ENCODE measurements at places on chromosomes 4 and X.

DNA sequence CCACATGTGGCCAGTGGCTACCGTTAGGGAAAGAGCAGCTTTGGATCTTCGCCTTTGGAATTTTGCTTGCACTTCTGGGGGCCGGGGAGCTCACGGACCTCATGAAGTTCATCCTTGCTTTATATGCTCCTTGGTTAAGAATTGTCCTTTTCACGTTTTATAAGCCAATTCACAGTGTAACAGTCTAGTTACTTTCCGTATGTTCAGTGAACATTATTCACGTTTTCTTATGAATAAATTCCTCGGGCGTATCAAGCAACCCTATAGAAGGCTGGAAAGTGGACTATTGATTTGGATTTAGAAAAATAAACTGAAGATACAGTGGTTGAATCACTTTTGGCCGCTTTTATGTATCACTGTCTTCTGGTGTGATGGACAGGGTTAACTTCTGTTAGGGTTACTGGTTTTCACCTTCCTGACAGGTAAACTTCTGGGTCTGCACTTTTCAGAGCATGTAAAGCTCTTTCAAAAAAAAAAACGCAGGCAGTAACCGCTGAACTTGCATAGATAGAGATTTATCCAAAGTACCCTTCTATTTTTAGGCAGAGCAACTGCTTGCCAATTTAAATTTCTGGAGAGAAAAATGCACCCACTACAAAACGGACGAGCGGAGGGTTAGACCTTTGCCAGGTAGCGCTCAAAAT lies 569 bp upstream of the PDLIM5 start:
- no peak for DNase-seq

- no peak for DNase-seq
These were observed 53.6 kb downstream of the NSG1 start for GRCh38 chr4:4440333-4441061.

DNA sequence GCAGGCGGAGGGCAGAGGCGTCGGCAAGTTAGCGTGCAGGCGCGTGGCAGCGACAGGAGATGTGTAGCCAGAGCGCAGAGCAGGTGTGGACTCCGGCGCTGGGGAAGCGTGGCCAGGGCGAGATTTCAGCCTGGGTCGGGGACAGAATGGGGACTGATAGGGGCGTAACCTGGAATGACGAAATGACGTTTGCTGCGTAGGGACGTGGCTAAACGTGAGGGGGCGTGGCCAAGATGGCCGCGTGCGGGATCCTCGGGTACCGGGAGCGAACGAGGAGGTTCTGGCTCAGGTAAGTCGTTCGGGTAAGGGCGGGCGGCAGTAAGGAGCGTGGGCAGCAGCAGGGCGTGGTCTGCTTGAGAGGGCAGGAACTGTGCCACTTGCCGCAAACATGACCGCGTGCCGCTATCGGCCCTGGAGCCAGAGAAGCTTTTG lies 10.9 kb upstream of the CLTRN start:
- DNase-seq, result peak; percentile 85

GRCh38 chrX:151929126-151929525 lies 16.4 kb downstream of the MAGEA4 start:
- DNase-seq, result no peak

DNA sequence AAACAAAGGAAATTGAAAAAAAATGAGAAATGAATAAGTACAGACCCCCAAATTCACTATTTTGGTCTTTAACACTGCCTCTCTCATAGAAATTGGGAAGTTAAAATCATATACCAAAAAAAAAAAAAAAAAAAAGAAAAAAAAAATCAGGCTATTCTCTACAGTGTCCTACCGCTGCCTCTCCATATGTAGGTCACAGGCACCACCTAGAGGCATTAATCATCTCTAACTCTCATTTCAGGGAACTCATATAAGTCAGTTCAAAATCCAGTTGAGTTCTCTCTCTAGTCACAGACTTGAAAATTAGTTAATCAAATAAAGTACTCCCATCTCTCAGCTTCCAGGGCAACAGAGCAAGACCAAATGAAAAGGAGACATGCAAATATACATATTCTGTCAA lies 47.9 kb downstream of the COX18 start:
- peak; percentile 60 for DNase-seq

DNA sequence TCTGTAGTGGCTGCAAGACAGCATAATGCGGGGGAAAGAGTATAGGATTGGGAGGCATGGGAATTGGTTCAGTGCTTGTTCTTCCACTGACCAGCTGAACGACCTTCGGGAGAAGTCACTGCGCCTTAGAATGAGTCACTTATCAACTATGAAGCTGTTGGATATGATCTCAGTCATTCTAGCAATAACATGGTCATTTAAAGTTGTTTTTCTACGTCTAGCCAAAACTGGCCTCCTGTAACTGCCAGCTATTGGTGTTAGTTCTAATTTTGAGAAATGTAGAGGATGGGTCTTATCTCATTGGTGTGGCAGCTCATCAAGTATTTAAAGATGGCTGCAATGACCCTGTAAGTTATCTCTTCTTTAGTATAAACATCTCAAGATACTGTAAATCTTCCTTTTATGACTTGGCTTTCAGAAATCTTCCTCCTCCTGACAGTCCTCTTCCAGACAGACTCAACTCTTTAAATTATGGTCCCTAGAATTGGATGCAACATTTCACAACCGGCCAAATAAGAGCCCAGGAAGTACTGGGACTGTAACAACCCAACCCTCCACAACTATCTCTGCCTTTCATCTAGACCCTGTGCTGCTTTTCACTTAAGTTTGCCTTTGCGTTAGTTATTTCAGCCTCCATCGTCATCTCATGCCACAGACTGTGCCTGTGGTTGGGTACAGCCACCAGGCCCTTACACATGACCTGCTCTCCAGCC lies 243.3 kb downstream of the CBR4 start:
- DNase-seq, result peak; percentile 53

- DNase-seq, result no peak
These were observed 159.4 kb downstream of the CRLF2 start for GRCh38 chrX:1053072-1053471.

GRCh38 chr4:77590482-77590881 lies 15.1 kb upstream of the CXCL13 start:
- DNase-seq, result no peak

DNA sequence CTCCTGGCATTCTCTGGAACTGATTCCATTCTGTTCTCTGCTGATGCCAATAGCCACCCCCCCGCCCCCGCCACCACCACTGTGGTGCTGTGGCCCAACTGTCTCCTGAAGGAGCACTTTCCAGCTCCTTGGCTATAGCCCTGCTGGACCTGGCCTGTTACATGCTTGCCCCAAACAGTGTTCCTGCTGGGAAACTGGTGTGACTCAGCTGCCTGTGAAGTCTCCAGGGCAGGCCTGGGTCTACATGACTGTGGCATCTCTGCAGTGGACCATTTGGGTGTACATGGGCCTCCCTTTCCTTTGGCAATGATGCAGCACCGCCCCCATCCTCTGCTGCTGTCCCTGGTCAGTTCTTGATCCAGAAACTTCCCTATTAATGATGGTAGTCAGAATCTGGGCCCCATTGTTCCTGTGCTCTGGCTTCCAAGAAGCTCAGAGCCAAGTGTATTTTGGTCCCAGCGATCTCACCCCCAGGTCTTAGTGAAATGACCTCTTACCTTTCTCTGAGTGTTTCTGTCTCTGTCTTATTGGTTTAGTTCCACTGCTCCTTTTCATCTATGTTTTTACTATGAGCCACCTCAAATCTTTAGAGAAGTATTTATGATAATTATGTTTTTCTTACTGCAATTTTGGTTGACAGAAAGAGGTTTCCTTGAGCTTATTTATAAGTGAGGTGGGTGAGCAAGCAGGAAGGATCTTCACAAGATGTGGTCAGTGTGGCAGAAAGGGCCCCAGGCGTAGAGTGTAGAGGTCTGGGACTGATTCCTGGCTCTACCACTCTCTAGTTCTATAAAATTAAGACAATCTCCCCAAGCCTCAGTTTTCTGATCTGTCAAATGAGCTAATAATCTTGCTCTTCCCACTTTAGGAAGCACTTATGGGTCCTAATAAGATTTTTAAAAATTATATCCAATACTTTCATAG lies 210.7 kb upstream of the EOLA2 start:
- no peak for DNase-seq

DNA sequence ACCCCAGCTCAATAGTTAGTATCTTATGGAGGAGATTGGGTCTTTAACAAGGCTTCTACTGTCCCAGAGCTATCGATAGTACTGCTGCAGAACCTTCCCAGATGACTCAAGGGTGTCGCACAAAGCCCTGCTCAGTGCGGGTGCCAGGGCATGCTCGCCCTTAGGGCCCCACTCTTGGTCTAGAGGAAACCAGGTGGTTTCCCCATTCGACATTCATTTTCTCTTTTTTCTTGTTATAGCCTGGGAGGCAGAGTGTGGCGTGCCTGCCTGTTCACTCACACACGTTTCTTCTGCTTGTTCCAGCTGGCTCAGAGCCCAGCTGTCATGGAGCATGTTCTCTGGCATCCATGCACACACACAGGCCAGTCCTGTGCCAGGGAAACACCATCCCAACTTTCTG lies 144.5 kb downstream of the SMIM20 start:
- DNase-seq, result peak; percentile 82

- DNase-seq, result no peak
These were observed 2.5 kb upstream of the HTRA3 start for GRCh38 chr4:8267077-8267476.

DNA sequence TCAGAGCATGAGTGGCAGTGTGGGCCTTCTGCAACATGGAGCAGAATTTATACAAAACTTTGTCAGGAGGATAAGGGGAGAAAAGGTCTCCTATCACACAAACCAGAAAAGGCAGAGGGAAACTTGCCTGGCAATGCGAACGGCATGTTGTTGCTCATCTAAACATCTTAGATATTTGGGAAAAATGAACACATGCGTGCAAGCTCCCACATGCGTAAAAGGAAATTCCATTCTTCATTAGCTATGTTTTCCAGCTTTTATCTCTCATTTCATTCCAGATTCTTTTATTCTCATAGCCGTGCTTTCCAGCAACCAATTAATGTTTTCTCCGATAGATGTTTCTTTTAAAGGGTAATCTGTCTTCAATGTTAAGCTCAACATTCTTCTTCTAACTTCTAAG lies 31.3 kb upstream of the GBA3 start:
- DNase-seq, result peak; percentile 2

GRCh38 chrX:153445106-153445855 lies 575 bp downstream of the TREX2 start:
- no peak for DNase-seq

- no peak for DNase-seq
These were observed 31.7 kb upstream of the ZNF41 start for GRCh38 chrX:47514533-47515235.

DNA sequence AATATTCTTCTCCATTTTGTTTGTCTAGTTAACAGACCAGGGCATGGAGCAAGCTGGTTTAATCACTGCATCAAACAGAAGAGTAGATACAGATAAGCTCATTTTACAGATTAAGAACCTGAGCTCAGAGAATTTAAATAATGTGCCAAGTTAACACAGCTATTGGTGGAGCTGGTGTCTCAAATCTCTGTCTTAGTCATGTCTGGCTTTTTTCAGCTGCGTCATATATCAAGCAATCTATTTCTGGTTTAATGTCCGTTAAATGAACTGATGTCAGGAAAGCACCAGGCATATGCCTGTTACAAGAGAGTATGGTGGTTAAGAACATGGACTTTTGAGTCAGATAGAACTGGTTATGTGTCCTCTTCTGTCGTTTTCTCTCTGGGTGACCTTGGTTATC lies 79.8 kb upstream of the ADGRA3 start:
- DNase-seq, result no peak

GRCh38 chrX:5646818-5647217 lies 581.8 kb downstream of the NLGN4X start:
- DNase-seq, result no peak

DNA sequence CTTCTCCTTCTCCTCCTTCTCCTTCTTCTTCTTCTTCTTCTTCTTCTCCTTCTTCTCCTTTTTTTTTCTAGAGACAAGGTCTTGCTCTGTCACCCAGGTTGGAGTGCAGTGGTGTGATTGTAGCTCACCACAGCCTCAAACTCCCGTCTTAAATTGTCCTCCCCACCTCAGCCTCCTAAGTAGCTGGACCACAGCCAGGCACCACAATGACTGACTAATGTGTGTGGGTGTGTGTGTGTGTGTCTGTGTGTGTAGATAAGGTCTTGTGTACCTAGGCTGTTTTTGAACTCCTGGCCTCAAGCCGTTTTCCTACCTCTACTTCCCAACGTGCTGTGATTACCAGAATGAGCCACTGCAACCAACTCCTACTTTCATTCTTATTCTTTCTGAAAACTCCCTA lies 390.9 kb downstream of the ADAM29 start:
- no peak for DNase-seq

GRCh38 chrX:71111141-71111843 lies at the start of gene IL2RG:
Gene IL2RG, minus strand, starts transcription at chrX:71111577. Its CDS starts 38 bp downstream, at chrX:71111539.
- DNase-seq, result no peak

DNA sequence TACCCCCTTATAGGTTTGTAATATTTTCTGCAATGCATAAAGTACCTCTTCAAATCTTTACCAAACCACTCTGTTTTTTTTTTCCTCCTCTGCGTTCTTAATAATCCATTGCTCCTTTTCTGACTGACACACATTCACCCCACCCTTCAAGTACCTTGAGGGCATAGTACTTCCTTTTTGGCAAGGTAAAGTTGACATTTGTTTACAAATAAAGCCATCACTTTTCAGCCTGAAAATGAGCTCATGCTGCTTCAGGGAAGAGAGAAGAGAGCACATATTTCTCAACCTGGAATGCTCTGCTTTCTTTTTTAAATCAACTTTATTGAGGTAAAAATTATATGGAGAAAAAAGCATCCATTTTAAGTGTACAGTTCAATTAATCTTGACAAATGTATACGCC lies 113.9 kb downstream of the AGTR2 start:
- DNase-seq, result no peak

DNA sequence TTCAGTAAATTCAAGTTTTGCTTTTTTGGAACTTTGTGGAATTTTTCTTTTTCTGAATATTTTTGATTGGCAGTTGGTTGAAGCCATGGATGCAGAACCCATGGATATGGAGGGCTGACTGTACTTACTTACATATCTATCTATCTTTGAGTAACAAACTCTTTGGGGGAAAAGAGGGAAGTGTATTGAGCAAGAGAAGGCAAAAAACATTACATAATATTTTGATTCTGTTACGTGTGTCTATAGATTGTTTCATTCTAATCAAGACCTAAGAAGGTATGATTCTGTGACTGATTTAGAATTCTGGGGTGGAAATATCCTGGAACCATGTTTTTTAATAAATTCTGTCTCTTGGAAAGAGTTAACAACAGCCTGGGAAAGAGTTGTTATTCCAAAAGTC lies 31.5 kb downstream of the GRSF1 start:
- DNase-seq, result no peak

DNA sequence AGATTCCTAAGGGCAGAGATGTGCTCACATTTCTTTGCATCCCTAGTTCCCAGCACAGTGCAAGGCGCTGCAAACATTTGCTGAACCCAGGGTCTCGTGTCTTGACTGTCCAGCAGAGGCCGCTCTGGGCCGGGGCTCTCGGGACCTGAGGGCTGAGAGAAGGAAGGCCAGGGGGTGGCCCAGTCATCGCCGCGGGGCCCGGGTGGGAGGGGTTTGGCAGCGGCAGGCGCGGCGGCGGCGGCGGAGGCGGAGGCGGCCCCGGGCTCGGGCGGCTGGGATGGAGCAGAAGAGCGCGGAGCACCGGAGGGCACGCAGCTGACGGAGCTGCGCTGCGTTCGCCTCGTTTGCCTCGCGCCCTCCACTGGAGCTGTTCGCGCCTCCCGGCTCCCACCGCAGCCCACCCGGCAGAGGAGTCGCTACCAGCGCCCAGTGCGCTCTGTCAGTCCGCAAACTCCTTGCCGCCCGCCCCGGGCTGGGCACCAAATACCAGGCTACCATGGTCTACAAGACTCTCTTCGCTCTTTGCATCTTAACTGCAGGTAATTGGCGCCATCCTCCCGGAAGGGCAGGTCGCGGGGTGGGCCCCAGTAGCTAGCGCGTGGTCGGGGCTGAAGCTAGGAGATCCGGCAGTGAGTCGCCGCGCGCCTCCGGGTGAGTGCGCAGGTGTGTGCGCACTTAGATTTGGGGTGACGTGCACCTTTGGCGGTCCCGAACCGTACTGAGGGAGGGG lies at the start of gene PARM1:
Gene PARM1, plus strand, starts transcription at position 285 of the 730 bp plus-strand sequence. Its CDS starts 212 bp downstream, at position 497.
- DNase-seq, result peak; percentile 41

All from foreskin fibroblast (primary cell).